ENCODE measurements at places on chromosomes 11 and 22.

- DNase-seq: no peak
Observed at GRCh38 chr11:121235057-121235456, 57.5 kb upstream of the SC5D start.

- DNase-seq: no peak
Observed at GRCh38 chr11:65793625-65794400, 7.0 kb downstream of the OVOL1 start.

GRCh38 chr22:26979294-26979693 lies 321.9 kb downstream of the MIAT start:
- no peak for DNase-seq

- no peak for DNase-seq
Observed at GRCh38 chr11:116551576-116551975, 221.2 kb downstream of the BUD13 start.

DNA sequence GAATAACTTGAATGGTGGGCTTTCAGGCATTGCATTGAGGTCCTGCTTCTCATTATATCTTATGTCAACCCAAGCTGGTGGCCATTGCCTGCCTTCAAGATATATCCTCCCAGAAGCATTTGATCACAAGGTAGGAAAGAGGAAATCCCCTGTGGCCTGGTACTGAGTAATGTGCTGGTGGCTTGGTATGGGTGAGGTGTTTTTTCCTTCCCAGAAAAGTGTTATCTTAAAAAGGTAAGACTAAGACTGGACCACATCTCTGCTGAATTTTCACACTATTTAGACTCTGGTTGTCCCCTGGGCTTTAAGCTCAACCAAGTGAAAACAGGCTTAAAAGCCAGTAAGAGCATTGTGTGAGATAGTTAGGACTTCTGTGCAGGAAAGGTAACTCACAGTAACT lies 3.7 kb downstream of the INSC start:
- DNase-seq: no peak

- DNase-seq: no peak
Observed at GRCh38 chr11:3165916-3166267, 782 bp upstream of the OSBPL5 start.

DNA sequence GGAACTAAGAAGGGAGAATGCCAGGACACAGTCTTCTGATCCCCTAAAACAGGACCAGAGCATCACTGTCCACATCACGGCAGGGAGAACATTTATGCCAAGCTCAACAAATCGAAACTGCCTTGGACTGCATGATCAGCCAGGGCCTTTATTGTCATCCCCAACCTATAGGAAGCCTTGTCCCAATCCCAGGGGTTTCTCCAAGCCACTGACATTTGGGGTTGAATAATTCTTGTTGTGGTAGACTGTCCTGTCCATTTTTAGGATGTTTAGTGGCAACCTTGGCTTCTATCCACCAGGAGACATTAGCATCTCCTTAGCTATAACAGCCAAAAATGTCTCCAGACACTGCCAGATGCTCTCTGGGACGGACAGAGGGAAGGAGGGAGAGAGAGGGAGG lies 37.1 kb downstream of the RPL27A start:
- DNase-seq: no peak

- DNase-seq: no peak
Observed at GRCh38 chr11:85307366-85307765, 319.8 kb downstream of the DLG2 start.

DNA sequence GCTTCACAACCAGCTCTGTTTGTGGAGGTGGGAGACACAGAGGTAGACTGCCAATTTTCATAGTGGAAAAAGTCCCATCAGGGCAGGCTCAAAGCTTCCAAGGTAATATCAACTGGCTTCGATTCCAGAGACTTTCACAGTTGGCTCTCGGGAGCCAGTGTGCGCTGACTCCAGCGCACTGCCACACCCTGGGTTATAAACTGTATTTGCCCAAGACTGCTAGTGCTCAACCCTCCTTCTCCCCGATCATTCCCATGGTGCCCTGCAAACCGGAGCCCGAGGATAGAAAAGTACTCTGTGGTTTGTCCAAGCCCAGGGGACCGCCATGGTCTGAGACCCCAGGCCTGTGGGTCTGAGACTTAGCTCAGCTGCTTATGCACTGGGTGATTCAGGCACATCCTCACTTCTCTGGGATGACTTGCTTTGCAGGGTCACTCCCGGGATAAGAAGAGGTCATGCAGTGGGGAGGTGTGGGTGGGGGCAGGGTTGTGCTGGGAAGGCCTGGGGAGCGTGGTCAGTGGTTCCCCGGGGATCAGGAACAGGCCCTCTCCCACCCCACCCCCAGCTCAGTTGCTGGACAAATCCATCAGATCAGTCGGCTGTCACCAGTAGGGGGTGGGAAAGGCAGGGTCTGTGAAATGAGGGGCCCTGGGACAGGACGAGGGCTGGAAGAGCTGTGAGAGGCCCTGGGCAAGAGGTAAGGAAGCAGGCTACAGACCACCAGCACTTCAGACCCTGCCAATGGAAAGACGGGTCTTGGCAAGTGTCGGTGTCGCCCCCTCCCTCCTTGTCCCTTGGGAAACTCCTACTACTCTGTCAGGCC lies 26.7 kb upstream of the PICK1 start:
- no peak for DNase-seq

- no peak for DNase-seq
Observed at GRCh38 chr11:110088535-110089344, 4.5 kb upstream of the ZC3H12C start.
